ENCODE measurements at places on chromosomes 3 and 15. TPM values are rescaled to one million over a fixed set of nuclear protein-coding genes. Genes with fewer than 3 reads are reported as not detected.

Gene P2RY14
- total RNA-seq, result not detected

Gene CADM2
- total RNA-seq, result 0.65 TPM

Gene CHL1
- total RNA-seq, result not detected

Gene GOLGA6L6
- not detected for total RNA-seq

Gene SLC12A6
- 14.3 TPM for total RNA-seq

Gene CX3CR1
- total RNA-seq, result not detected

Gene FGF12
- 0.15 TPM for total RNA-seq

Gene ROBO1
- total RNA-seq, result 11.4 TPM

Gene FBN1
- total RNA-seq, result 82.2 TPM

Gene VIPR1
- 0.32 TPM for total RNA-seq

Gene TRIM42
- total RNA-seq, result not detected

Gene SLC22A13
- not detected for total RNA-seq

Gene DOCK3
- total RNA-seq, result under 0.01 TPM

Gene TMCO5A
- not detected for total RNA-seq

Gene PAQR5
- total RNA-seq, result under 0.01 TPM

Gene IL20RB
- 0.65 TPM for total RNA-seq

Gene C3orf22
- total RNA-seq, result not detected

Gene TNNC1
- total RNA-seq, result not detected

Gene ENTPD3
- total RNA-seq, result not detected

Gene CCDC13
- 1.3 TPM for total RNA-seq

Gene COL7A1
- 1.9 TPM for total RNA-seq

Gene CSK
- total RNA-seq, result 34.8 TPM

Gene CCR8
- not detected for total RNA-seq

Gene SPINT1
- total RNA-seq, result 1.2 TPM

Gene NLGN1
- total RNA-seq, result 11.7 TPM

Gene CD80
- not detected for total RNA-seq
